ENCODE measurements at places on chromosomes 12 and 14.

DNA sequence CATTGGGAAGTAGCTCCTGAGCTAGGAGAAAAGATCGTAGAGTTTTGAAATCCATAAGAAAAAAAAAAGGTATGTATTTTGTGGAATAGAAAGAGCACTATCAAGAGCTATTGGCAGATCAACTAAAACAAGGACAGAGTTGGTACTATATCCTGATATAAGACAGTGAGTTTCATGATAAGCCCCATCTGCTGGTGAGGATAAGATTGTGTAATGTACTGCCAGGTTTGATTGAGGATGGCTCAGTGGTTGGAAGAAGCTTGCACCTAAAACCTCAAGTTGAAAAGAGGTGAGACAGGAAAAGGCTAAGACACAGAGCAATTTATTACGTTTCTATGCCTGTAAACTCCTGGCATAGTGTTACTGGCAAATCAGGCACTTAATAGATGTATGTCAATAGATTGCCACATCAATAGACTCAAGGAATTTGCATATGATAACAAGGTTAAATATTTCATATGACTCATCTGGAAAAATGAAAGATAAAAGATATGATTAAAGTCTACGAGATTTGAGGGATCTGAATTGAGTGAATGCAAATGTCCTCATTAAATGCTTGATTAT, 525.6 kb downstream of the FLRT2 start:
- DNase-seq = no peak

DNA sequence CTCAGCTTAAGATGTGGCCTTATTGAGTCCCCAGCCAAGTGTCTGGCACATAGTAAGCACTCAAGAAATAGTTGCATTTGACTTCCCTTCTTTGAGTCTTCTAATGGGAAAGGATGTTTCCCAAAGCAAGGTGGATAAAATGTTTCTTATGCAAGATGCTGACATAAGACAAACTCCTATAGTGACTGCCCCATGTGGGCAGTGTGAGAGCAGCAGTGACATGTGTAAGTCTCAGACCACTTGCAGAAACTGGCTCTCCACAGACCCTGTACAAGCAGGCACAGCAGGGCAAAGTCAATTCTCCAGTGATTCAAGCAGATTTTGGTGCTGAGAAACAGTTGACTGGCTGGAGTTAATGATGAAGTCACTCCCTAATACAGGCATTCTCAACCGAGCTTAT, 255.3 kb downstream of the ANO2 start:
- DNase-seq = no peak

- DNase-seq = peak; percentile 70
Measured at GRCh38 chr12:126069549-126070165, 1004.4 kb downstream of the AACS start.

DNA sequence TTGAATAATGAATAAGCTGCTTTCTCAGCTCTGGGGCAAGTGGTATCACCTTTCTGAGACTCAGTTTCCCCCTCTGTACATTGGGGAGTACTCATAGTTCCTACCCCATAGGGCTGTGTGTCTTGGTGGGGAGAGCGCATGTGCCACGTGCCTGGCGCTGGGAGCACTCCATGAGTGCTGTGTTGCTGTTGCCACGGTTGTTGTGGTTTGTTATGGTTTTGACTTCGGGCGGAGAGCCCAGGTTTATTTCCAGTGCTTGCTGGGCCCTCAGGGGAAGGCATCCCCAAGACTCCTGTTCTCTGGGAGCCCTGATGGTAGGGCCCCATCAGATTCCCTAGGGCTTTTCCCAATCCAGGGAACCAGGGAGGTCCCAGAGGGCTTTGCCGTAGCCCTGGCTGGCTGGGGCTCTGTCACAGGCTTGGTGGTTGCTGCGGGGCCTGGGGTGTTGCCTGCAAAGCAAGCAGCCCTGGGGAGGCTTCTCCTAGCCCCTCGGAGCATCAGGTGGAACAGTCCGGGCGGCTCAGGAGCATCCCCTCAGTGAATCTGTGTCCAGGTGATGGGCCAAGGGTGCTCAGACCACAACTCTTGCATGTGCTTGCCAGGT, 18.6 kb downstream of the SH2B3 start:
- DNase-seq = no peak

- DNase-seq = no peak
Measured at GRCh38 chr12:115204957-115205754, 521.2 kb upstream of the TBX3 start.

- no peak for DNase-seq
Measured at GRCh38 chr12:73665193-73665592, 872.4 kb upstream of the ATXN7L3B start.

GRCh38 chr14:35535483-35536112, 1.6 kb downstream of the INSM2 start:
- no peak for DNase-seq

DNA sequence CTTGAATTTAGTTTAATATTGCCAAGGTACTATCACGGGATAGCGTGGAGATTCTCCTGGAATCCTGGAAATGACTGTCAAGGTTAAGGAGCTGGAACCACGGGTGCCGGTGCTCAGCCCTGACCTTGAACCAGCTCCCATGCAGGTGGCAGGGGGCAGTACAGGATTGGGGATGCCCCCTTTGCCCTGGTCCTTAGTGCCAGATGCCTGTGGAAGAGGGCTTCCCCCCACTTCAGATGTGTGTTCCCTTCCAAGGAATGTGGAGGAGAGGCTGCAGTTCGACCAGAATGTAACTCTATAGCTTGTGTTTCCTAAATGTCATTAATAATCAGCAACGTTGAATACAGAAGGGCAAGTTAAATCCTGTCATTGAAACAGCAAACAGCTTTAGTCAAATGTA, 258.9 kb downstream of the VRK1 start:
- no peak for DNase-seq

DNA sequence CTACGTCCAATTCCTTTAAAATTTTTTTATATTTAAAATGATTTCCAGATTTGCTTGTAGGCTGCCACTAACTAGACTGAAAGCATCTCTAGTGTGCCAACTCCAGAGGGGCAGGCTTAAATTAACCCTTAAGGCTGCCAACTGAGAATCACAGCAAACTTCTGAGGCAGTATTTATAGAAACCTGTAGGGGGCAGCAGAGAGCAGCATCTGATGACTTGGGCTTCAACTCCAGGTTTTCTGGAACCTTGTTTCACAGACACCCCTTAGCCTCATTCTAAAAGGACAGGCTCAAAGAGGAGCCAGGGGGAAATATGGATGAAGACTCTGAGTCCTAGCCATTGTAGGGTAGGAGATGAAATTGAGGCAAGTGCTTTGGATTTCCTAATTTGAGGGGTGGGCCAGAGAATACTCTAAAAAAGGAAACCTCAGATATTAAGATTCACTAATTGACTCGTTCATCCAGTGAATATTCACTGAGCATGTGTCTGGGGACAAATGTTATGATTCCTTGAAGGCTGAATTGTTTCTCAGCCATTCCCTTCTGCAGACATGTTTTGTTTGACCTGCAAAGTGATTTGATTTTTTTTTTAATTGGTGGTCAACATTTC, 63.3 kb upstream of the HSPB8 start:
- DNase-seq = peak; percentile 20

DNA sequence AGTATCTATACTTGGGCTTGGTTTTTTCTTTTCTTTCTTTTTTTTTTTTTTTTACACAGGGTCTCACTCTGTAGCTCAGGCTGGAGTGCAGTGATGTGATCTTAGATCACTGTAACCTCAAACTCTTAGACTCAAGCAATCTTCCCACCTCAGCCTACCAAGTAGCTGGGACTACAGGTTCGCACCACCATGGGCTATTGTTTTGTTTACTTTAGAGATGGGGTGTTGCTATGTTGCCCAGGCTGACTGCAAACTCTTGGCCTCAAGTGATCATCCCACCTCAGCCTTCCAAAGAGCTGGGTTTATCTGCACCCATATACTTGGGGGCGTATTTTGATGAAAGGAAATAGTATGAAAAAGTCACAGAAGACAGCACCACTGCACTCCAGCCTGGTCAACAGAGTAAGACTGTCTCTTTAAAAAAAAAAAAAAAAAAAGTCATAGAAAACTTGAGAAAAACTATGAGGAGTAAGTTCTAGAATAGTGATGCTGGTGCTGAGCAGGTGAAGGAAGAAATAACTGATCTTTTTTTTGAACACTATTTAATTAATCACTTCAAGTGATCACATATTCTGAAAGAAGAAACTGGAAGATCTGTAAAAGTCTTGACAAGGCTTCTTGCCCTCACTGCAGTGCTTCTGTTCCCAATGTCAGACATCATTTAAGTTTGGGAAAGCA, 53.8 kb upstream of the NPFF start:
- no peak for DNase-seq

- DNase-seq = no peak
Measured at GRCh38 chr12:99170037-99170436, 477.5 kb upstream of the GARIN6 start.

GRCh38 chr12:16385782-16386646, 38.6 kb downstream of the MGST1 start:
- no peak for DNase-seq

DNA sequence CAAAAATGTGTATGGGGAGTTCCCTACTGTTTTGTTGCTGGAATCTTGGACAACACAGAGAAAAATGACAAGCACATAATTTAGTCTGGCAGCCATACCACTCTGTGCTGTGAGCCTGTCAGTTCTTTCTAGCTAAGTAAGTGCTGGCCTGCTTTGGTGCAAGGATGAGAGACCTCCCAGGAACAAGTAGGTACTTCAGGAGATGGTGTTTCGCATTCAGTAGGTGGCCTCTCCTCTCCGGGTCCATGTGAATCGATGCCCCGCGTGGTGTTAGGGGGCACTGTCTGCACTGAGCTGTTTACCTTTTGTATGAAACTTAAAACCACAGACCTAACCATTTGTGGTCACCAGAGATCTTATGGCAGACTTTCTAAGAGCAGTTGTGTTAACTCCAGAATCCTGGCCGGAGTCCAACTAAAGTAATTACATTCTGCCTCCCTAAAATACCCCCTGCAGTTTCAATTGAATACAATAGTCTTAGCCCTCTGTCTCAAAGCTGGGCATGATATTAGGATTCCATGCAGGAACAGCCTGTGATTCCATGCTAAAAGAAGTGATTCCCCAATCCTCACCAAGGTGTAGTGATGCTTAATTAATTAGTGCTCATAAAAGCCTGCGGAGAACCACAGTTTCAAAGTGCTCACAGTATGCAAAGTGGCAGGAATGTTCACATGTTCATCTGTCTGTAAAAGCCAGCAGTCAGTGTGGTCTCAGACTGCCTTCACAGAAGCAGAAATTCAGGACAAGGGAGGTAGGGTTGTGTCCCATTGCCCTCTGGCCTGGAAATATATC, 64.2 kb downstream of the LLPH start:
- peak; percentile 8 for DNase-seq

GRCh38 chr12:65266408-65266807, 12.1 kb upstream of the MSRB3 start:
- DNase-seq = no peak

- peak; percentile 38 for DNase-seq
Measured at GRCh38 chr14:71720978-71721624, 211.1 kb upstream of the RGS6 start.

DNA sequence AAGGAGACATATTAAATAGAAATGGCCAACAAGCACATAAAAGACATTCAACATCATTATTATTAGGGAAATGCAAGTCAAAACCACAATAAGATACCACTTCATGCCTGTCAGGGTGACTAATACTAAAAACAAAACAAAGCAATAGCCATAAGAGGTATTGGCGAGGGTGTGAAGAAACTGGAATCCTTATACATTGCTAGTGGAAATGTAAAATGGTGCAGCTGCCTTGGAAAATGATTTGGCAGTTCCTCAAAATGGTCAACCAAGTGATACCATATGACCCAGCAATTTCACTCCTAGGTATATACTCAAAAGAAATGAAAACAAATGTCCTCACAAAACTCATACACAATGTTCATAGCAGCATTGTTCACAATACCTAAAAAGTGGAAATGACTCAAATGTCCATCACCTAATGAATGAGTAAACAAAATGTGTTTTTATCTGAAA, 27.0 kb downstream of the GPR135 start:
- no peak for DNase-seq

- no peak for DNase-seq
Measured at GRCh38 chr14:95722525-95723190, 8.7 kb upstream of the TCL1A start.

DNA sequence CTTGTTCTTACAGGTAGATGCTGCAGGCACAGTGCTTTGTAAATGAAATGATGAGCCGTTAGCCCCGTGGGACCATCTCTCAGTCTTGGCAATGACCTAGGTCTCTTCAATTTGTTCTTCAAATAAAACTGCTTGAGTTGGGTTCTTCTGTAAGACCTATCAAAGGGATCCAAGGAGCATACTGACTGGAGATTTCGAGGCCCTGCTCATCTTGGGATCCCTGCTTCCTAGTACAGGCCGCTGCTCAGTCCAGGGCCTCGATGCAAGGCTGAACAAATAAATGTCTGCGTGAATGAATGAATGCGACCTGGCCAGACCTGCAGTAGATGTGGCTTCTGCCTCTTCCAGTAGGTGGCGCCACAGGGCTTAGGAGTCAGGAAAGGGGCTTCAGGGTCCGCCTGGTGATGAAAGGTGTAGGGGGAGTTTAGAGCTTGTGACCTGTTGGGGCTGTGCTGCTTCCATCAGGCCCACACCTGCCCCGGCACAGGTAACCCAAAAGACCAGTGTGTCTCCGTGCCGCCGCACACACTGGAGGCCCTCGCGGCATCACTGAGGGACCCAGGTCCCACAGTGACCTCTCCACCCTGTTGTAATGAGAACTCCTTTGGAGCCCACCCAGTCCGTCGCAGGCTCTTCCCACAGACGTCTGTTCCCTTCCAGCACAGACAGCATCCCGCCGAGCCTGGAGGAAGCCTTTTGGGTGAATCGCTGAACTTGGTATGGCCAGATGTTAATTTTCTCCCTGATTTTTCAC, 4.4 kb downstream of the CACNA1C start:
- DNase-seq = peak; percentile 68

DNA sequence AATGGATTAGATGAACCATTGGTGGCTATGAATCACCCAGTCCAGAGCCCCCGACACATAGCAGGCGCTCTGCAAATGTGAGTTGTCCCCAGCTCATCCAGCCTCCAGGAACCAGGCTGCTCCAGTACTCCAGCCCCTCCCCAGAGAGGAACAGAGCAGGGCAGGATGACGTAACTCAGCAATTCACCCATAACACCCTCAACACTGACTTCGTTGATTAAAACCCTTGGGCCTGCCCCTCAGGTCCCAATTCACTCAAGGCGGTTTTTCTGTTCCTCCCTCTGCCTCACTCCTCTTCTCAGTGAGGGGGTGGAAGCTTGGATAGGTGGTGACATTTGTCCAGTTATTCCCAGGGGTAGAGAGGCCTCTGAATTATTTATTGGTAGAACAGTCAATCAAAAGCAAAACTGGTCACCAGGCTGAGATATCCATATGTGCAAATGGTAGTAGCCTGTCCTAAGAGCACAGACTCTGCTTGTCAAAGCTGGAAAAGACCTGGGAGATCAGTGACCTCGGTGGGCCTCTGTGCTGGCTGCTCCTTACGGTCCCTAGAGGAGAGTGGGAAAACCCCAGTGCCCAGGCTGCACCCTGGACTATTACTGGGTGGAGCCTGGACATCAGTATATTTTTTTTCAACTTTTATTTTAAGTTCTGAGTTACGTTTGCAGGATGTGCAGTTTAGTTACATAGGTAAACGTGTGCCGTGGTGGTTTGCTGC, 97.0 kb downstream of the CMKLR1 start:
- no peak for DNase-seq

DNA sequence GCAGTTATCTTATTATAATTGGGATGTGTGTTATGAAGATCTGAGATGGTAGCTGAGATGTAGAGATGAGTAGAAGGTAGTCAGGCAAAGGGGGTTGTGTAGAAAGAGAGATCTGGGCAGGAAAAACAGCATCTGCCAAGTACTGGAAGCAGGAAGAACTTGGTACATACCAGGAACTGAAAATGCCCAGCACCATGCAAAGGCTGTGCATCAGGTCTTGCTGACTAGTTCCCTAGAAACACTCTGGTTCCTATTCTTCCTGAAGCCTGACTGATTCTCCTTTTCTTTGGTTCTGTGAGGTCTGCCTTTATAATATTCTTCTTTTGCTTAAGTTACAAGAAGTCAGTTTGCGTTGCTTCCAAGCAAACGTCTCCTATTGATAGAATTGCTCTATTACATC, 6.7 kb upstream of the NFATC4 start:
- no peak for DNase-seq
